ENCODE measurements at places on chromosomes 5 and 9.

DNA sequence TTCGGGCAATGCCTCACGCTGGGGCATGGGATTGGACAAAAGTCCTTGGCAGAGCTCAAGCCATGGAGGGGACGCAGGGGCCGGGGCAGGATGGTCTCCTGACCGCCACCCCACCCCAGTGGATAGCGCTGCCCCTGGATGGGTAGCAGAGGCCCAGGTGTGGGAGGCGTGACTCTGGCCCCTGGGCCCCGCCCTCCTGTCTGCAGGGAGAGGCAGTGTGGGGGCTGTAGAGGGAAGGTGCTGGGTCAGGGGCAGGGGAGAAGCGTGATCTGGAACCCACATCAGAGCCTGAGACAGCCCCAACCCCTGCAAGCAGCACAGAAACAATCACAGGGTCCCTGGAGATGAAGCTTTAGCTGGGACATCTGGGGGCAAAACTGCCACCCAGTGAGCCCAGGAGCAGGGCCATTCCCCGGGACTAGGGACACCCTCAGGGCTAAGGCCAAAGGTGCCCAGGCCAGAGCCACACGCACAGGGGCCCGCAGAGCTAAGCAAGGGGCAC, 36.2 kb downstream of the NACC2 start:
- DNase-seq = peak; percentile 65

DNA sequence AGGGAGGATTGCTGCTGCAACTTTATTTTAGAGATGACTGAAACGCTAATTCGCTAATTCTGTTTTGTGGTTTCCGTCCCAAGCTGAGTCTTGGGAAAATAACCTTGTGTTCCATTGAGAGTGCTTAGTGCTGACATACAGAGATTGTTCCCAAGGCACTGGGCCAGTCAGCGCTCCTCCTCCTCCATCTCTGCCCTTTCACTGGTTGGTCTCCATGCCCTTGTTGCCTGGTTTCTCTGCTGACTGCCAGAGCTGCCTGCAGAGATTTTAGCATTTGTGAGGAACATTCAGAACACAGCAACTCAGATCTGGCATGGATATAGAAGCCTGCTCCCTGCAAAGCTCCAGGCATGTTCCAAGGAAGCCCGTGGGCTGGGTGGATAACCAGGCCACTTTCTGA, 126.0 kb upstream of the IRX2 start:
- DNase-seq = no peak

DNA sequence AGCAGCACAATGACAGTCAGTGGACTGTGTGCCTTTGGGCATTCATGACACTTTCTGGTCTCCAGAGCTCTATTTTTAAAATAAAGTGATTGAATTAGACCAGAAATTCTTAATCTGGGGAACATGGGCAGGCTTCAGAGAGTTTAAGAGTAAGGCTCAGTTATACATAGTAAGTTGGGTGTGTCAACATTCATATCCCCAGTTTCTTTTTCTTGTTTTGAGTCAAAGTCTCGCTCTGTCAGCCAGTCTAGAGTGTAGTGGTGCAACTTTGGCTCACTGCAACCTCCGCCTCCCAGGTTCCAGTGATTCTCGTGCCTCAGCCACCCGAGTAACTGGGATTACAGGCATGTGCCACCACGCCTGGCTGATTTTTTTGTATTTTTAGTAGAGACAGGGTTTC, 13.7 kb upstream of the KIF4B start:
- no peak for DNase-seq

- DNase-seq = no peak
Measured at GRCh38 chr5:179833056-179833708, 12.5 kb downstream of the SQSTM1 start.

- DNase-seq = no peak
Measured at GRCh38 chr9:123102375-123103113, 69.1 kb downstream of the GPR21 start.

DNA sequence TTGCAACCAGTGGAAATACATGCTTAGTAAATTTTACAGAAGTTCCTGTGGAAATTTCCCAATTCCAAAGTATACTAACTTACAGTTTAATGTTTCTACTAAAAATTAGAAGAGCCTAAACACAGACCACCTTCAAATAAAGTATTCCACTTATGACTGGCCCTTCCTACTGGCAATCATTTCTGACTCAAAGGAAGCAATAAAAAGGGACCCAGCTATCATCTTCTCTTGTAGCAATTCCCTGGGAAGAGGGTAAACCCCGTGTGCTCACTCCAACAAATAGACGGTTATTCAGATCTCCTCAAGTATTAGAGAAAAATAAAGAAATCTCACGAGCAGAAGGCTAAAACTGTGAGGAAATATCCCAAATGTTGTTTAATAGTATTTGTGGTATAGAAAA, 43.3 kb downstream of the GOLPH3 start:
- DNase-seq = no peak

DNA sequence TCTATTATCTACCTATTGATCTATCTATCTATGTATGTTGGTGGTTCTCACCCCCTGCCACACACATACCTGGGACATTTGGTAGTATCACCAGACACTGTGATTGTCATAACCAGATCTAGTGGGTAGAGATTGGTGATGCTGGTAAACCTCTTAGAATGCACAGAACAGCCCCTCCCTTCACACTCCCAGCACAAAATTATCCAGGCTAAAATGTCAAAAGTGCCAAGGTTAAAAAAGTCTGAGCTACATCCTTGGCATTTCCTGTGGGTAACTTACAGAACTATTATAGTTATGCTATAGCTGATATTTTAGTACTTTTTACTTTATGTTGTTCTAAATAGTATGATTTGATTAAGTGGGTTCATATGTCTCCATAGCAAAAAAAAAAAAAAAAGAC, 151.0 kb downstream of the FER start:
- no peak for DNase-seq

DNA sequence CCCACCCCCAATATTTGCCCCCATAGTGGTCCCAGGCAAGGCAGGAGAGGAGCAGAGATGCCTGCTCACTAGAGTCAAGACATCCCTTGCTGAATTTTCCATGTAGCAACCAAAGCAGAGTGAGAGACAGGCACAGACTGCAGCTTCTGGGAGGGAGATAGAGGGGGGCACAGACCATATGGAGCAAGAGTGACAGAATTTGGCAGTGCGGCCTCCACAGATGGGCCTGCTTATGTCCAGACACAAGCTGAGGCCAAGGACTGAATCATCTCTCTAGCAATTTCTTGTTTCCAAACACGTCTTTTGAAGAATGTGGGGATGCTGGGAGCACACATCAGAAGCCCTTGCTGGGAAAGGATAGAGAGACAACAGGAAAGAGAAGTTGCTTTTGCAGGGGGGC, 53.0 kb upstream of the ALDH1B1 start:
- no peak for DNase-seq

DNA sequence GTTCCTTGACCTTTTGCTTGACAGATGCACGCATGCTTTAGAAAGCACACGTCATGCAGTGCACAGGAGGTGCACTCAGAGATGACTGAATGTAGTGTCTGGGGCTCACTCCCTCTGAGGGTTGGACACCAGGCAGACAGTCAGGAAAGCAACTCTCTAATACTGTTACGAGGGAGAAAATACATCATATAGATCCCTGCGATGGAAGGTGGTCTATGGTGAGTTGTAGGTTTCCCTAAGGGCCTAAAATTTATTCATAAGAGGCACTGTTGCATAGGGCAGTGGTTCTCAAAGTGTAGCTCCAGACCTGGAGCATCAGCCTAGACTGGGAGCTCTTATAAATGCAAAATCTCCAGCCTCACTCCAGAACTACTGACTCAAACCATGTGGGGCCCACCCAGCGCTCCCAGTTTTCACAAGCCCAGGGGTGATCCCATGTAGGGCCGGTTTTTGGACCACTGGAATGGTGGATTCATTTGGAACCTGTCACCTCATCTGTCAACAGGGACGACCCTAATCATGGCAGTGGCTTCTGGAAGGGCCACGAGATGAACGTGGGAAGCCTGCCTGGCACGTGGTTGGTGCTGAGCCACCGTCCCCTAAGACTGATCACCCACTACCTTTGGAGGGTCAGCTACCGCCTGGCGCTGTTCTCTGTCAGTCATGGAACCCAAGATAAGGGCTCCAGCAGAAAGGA, 16.8 kb upstream of the PHF19 start:
- no peak for DNase-seq

DNA sequence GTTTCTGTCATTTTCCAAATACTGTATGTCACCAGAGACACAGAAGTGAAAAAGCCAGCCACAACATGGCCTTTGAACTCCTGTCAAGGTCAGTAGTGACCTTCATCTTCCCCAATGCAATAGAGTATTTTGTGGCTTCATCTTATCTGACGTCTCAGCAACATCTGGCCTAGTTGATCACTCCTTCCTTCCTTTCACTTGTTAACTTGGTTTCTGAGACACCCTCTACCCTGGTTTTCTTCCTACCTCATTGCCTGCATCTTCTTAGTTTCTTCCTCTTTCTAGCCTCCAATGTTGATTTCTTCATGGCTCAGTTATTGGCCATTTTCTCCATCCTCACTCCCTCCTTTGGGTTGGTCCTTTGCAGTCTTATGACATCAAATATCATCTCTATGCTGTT, 36.3 kb downstream of the GLIS3 start:
- DNase-seq = no peak

- DNase-seq = no peak
Measured at GRCh38 chr9:119020730-119021333, 348.4 kb downstream of the BRINP1 start.

DNA sequence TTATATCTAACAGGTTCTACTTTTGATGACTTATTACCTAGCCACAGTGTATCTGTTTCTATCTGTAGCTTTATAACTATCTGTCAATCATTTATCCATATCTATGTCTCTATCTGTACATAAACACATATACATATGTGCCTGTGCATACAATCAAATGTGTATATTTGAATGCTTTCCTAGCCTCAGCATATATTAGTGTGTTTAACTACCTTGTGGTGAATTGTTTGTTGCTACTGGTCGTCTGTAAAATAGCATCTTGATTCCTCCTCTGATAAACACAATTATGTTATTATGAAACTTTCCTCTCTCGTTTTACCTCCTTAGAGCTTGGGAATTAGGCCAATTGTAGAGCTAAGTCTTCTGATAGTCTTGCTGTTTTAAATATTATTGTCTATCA, 44.4 kb downstream of the PARP8 start:
- DNase-seq = no peak

DNA sequence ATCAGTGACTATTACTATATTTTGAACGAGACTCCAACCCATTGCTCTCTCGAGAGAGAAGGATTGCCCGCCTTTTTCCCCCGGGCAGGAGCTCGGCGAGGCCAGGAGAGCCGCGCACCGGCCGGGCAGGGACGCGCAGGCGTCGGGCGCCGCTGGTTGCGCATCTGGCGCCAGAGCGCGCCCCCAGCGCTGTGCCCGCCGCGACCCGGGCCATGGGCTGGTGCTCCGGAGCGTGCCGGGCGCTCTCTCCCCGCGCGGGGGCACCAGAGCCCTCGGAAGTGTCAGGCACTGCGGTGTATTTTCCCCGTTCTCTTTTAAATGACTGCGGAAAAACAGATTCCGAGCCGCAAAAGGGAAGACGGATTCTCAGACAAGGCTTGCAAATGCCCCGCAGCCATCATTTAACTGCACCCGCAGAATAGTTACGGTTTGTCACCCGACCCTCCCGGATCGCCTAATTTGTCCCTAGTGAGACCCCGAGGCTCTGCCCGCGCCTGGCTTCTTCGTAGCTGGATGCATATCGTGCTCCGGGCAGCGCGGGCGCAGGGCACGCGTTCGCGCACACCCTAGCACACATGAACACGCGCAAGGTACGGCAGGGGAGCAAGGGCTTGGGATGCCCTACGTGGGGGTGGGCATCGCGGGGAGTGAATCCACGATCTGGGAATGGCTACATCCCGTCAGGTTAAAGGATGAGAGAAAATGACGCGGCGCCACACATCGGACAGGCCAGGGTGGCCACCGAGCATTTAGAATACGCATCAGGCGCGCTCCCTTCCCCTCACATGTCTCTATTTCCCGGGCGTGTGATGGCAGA, 1.1 kb upstream of the NTRK2 start:
- peak; percentile 82 for DNase-seq

DNA sequence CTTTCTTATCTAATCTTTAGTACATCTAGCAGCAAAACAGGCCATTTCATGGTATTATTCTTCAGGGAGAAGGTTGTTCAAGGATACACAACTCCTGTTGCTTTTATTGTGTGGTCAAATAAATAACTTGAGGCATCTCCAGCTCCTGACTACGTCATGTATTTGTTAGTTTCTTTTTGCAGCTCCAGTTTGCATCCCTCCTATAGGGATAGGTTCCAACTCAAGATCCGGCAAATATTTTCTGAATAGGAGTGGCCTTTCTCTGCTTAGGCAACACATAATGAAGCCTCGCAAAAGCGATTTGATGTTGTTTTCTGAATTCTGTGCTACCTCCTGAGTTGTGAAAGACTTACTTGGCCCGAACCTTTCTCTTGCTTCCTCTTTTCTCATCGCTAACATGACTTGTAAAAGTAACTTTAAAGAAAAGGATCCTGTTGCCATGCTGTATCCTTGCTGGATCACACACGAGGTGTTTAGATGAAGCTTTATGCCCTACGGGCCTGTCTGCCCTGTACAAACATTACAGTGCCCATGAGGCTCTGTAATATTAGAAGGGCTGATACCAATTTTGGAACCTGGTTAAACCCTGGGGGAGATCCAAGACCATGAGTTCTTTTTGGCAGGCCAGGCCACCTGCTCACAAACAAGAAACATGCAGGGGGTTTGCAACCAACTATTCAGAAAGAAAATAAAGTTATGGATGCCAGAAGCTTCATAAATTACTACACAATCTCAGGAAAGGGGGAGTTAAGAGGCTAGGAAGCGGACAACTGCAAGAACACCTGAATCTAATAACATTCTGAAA, 149.8 kb upstream of the FGF10 start:
- no peak for DNase-seq

- no peak for DNase-seq
Measured at GRCh38 chr5:124743602-124744169, 2.8 kb downstream of the ZNF608 start.

DNA sequence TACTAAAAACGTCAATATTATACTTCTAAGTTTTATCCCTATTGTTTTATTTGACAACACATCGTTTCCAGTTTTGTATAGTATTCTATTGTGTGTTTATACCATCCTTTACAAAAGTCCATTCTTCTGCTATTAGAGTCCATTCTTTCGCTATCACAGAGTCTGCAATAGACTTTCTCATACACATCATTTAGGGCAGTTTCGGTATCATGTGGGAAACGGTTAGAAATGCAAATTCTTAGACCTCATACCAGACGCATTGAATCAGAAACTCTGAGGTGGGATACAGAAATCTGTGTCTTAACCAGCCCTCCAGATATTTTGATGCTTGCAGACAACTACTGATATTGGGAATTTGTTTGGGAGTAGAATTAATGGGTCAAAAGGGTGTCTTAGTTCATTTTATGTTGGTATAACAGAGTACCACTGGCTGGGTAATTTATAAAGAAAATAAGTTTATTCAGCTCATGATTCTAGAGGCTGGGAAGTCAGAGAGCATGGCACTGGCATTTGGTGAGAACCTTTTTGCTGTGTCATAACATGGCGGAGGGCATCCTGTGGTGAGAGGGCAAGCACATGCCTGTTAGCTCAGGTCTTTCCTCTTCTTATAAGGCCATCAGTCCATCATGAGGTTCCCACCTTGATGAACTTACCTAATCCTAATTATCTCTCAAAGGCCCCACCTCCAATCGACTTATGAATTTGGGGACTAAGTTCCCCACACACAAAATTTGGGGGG, 21.1 kb downstream of the CARTPT start:
- DNase-seq = no peak

- DNase-seq = no peak
Measured at GRCh38 chr9:86531971-86532640, 177.9 kb upstream of the TUT7 start.

Data from posterior cingulate gyrus (tissue), 11 donors.